Activated naive CD8-positive, alpha-beta T cell treated with anti-CD3 and anti-CD28 coated beads for 36 hours (primary cell): ENCODE measurements at places on chromosomes 2 and 18.

- peak; percentile 77 for DNase-seq
Observed at GRCh38 chr2:239544918-239545465, 144.2 kb upstream of the HDAC4 start.

- no peak for DNase-seq
Observed at GRCh38 chr2:102513355-102513939, 40.4 kb downstream of the SLC9A4 start.

DNA sequence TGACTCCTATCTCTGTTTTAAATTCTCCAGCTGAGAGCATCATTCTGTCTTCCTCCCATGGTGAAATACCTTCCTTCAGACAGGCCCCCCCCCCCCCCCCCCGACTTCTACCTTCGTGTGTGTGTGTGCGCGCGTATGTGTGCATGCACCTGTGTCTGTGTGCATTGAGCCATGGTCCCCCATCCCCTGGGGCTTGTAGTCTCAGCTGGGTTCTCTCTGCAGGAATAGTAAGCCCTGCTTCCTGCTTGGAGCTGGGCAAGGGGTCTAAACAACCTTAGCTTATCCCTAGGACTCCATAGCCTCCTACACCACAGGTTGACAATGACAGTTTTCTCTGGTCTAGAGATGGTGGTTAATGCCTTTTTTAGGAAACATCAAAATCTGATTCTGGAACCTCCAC, 427.5 kb upstream of the KLHL29 start:
- DNase-seq = no peak

GRCh38 chr18:11042247-11042646, 107.1 kb downstream of the PIEZO2 start:
- no peak for DNase-seq
